ENCODE measurements at places on chromosomes 13 and 19.

DNA sequence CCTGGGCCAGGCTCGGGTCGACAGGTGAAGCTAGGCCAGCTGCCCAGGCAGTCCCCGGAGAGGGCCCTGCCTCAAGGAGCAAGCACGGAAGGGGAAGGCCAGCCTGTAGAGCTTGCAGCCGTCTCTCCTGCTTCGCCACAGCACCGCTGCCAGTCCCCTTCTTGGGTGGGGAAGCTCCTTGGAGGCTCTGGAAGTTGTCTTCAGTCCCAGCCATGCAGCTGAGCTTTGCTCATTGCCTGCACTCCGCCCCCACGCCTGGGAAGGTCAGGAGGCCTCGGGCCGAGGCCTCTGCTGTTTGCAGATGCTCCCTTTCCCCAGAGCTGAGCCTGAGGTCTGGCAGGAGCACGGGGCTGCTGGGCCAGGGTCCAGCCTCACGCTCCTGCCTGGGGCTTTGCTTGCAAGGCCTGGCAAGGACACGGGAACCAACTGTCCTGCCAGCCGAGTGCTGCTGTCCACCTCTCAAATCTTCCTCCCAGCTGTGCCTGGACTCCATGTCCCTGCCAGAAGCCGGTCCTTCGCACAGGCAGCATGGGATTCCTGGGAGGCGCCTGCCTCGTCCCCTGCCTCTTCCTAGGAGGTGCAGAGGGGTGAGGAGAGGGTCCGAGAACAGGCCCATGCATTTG lies 13.3 kb downstream of the PLEKHF1 start:
- DNase-seq: no peak

DNA sequence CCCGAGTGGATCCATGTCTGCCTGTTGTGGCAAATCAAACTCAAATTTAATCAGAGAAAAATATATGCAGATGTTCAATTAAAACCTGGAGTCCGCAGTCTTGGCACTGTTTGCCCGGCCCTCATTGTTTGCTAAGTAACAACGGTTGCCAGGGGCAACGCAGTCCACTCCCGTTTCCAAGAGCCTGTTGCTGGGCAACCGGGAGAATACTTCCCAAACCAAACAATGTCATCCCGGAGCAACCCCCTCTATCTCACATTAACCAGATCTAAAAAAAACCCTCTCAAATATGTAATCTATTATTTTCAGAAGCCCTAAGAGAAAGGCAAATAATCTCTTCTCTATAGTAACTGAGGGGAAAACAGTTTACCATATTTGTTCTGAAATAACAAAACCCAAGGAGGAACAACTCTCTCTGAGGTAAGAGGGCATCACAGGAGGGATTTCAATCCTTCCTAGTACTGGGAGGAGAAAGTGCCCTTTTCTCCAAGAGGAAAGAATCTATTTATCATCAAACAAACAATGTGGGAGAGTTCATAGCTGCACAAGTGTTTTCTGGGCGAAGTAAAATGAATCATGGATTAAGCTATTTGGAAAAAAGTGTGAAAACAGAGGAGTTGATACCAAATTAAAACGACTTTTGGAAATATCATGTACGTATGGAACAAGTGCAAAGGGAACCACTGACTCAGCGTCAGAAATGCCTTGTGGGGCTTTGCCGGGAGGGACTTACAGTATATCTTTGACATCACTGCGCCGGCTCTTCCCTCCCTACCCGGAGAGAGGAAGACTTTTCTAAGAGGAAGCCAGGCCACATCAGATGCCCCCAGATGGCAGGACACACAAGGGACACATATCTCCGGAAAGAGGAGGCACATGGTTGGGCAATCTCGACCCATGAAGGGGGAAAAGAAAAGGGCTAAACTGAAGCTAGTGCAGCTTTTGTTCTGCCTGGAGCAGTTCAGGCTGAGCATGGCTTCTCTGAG lies 43.3 kb downstream of the RFX2 start:
- peak; percentile 83 for DNase-seq

DNA sequence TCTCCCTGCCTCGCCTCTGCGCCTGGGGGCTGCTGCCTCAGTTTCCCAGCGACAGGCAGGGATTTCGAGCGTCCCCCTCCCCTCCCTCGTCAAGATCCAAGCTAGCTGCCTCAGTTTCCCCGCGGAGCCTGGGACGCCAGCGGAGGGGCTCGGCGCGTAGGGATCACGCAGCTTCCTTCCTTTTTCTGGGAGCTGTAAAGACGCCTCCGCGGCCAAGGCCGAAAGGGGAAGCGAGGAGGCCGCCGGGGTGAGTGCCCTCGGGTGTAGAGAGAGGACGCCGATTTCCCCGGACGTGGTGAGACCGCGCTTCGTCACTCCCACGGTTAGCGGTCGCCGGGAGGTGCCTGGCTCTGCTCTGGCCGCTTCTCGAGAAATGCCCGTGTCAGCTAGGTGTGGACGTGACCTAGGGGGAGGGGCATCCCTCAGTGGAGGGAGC lies 722 bp upstream of the ICAM1 start:
- DNase-seq: peak; percentile 82

- DNase-seq: peak; percentile 72
These were observed 124.1 kb downstream of the PCCA start for GRCh38 chr13:100212904-100213553.

- DNase-seq: no peak
These were observed 244.2 kb upstream of the SOX21 start for GRCh38 chr13:94956417-94957110.

DNA sequence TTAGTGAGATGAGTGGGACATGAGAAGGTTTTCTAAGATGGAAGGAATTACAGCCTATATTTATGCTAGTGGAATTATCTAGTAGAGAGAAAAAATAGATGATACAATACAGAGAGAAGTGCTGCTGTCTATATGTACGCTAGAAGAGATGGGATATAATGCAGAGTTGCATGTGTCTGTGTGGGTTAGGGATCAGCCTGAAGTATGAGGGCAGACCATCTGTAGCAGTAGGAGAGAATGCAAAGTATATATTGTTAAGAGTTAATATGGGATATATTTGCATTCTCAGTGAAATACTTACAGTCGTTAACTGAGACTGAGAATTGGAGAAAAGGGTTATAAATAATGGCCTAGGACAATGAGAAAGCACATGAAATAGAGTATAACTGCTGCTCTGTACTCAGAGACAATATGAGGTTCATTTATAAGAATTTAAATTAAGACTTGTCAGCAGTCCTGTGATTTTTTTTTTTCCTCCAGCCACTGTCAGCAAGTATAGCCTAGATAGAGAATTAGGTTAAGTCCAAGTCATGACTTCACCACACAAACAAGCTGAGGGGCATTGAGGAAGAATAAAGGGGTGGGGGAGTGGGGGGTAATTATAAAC lies 77.8 kb downstream of the SLITRK1 start:
- no peak for DNase-seq

Data from Kasumi-1 (cell line).